Adrenal gland (tissue), 19 donors: ENCODE measurements at places on chromosomes 5 and 9. TPM values are rescaled to one million over a fixed set of nuclear protein-coding genes. Genes with fewer than 3 reads are reported as not detected.

GRCh38 chr5:151214614-151215545 is 9.0 kb downstream of the CCDC69 start:
- DNase-seq = peak; percentile 83
- no peaks in the 10 kb centered on the region for H3K36me3 ChIP-seq
- no peak overlapping the region for H3K4me3 ChIP-seq
- peak overlapping the region; percentile 88 for H3K27ac ChIP-seq
- H3K4me1 ChIP-seq = peaks cover 23% of the 10 kb centered on the region

The BDP1 gene
- 25.0 TPM for total RNA-seq

The IL4 gene
- not detected for total RNA-seq

DNA sequence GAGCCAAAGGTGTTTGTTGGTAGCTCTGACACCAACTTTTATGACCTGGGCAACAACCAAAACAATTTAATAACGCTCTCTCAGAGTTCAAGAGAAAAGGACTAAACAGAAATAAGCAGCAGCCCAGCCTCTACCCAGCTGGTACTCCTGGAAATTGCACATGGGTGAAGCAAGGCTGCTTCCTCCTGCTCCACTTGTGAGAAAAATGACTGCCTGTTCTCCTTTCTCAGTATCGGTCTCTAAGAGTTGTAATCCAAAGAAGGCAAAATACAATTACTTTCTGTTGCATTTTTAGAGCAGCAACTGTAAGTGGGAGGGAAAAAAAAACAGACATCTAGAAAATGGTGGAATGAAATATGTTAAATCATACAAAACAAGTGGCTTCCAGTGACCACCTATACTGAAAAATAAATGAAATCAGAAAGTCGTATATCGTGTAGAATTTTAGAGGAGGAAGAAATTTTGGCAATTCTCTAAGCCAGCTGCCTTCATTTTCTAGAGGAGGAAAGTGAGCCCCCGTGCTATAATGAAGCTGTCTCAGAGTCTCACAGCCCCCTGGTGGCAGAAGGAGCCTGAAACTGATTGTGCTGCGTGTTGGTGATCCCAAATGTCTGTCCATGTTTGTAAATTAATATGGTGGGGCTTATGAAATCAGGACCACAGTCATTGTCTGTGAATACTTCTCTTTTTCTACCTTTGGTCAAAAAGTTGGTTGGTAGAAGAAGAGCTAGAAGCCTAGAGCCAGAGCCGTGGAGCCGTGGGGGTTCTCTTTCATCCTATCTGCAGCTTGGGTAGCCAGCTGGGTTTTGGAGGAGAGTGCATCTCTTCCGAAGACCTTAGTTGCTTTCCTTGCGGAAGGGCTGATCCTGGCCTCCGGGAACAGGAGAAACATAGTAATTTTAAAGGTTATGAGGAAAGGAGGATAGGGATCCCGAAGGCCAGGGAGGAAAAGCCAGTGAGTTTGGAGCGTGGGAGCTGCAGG is 139.9 kb downstream of the PIP5K1B start:
- DNase-seq = peak; percentile 55
- no peak overlapping the region for H3K4me3 ChIP-seq
- no peak overlapping the region for H3K27ac ChIP-seq
- no peaks in the 10 kb centered on the region for H3K4me1 ChIP-seq
- no peaks in the 10 kb centered on the region for H3K27me3 ChIP-seq

- H3K4me1 ChIP-seq = no peaks in the 10 kb centered on the region
- no peak overlapping the region for H3K4me3 ChIP-seq
- H3K36me3 ChIP-seq = no peaks in the 10 kb centered on the region
- no peaks in the 10 kb centered on the region for H3K27me3 ChIP-seq
- DNase-seq = no peak
These were observed 71.3 kb downstream of the TMC1 start for GRCh38 chr9:72592502-72593403.
